ENCODE measurements at places on chromosomes 5 and 9. TPM values are rescaled to one million over a fixed set of nuclear protein-coding genes. Genes with fewer than 3 reads are reported as not detected.

The GPR151 gene
- not detected for total RNA-seq

The SKP1 gene
- total RNA-seq = 323 TPM

The LMAN2 gene
- total RNA-seq = 380 TPM

The PCA3 gene
- 2.2 TPM for total RNA-seq

The TNC gene
- total RNA-seq = 0.80 TPM

The FUT7 gene
- total RNA-seq = not detected

The SLC36A3 gene
- total RNA-seq = not detected

The UBAP2 gene
- 38.1 TPM for total RNA-seq

The ARL14EPL gene
- 0.27 TPM for total RNA-seq

The ANKRD18A gene
- total RNA-seq = 0.53 TPM

The ADGRD2 gene
- total RNA-seq = not detected

The TMEM171 gene
- total RNA-seq = 26.5 TPM

The DMRT3 gene
- total RNA-seq = not detected

The SLC25A46 gene
- total RNA-seq = 75.1 TPM

The SH3PXD2B gene
- 36.3 TPM for total RNA-seq

The DENND1A gene
- total RNA-seq = 23.0 TPM

The FAM200C gene
- 2.9 TPM for total RNA-seq

The ARRDC3 gene
- 69.3 TPM for total RNA-seq

The HSDL2 gene
- 36.4 TPM for total RNA-seq

The GRXCR2 gene
- total RNA-seq = not detected

The RORB gene
- not detected for total RNA-seq

The IFT74 gene
- total RNA-seq = 11.7 TPM

The DNAJB5 gene
- total RNA-seq = 6.5 TPM

The SOWAHA gene
- total RNA-seq = not detected

The MZB1 gene
- not detected for total RNA-seq

The GKAP1 gene
- total RNA-seq = 5.4 TPM

The PRRX2 gene
- not detected for total RNA-seq

The DMRT2 gene
- not detected for total RNA-seq

The PCDHA2 gene
- under 0.01 TPM for total RNA-seq

The DCAF12 gene
- total RNA-seq = 36.0 TPM

The RASGRF2 gene
- 28.9 TPM for total RNA-seq

The PCDHA7 gene
- total RNA-seq = 0.07 TPM

The GDA gene
- not detected for total RNA-seq

The IPPK gene
- 16.1 TPM for total RNA-seq

The FIBCD1 gene
- not detected for total RNA-seq

The ATP10B gene
- not detected for total RNA-seq

The PCDHGA10 gene
- 4.7 TPM for total RNA-seq

The TRMO gene
- total RNA-seq = 14.8 TPM

The HK3 gene
- total RNA-seq = not detected

The KIF12 gene
- total RNA-seq = 0.22 TPM

The IFNA21 gene
- total RNA-seq = not detected

The SLC34A3 gene
- total RNA-seq = not detected

The FOXI1 gene
- total RNA-seq = not detected

The IL3 gene
- total RNA-seq = not detected

The CERCAM gene
- 20.7 TPM for total RNA-seq

The LRRC14B gene
- total RNA-seq = not detected

The AP3B1 gene
- 102 TPM for total RNA-seq

The C5orf52 gene
- not detected for total RNA-seq

The ATP6V0E1 gene
- total RNA-seq = 141 TPM

The INSL6 gene
- not detected for total RNA-seq

The GARIN3 gene
- total RNA-seq = not detected

The NUTM2F gene
- total RNA-seq = not detected

The SLC45A2 gene
- not detected for total RNA-seq

The HOMER1 gene
- 2.7 TPM for total RNA-seq

Measured in thoracic aorta endothelial cell (primary cell).